Urinary bladder (tissue), 4 donors: ENCODE measurements at places on chromosomes 12 and 14. TPM values are rescaled to one million over a fixed set of nuclear protein-coding genes. Genes with fewer than 3 reads are reported as not detected.

- DNase-seq: no peak
Observed at GRCh38 chr14:36879558-36879957, 217.9 kb downstream of the PAX9 start.

GYS2 gene
- polyA plus RNA-seq: 0.04 TPM

DNA sequence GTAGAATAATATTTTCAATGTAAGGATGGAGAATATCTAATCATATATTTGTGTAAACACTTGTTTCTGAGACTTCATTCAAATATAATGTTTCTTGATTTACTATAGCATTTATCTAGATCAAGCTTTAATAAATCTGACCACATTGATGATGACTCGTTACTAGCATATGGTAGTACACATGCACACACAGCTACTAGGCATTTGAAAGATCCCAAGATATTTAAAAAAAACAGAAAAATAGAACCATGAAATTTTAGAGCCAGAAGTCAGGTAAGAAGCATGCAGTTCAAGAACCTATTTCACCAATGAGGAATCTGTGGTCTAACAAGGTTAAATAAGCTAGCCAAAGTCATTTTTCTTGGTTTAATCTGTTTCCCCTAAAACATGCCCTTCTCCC lies 32.0 kb downstream of the DCP1B start:
- DNase-seq: no peak

AMN gene
- polyA plus RNA-seq: 1.0 TPM

GRCh38 chr12:110379197-110379596 lies 24.3 kb downstream of the ANAPC7 start:
- DNase-seq: no peak
